ENCODE measurements at places on chromosomes 6 and 20.

DNA sequence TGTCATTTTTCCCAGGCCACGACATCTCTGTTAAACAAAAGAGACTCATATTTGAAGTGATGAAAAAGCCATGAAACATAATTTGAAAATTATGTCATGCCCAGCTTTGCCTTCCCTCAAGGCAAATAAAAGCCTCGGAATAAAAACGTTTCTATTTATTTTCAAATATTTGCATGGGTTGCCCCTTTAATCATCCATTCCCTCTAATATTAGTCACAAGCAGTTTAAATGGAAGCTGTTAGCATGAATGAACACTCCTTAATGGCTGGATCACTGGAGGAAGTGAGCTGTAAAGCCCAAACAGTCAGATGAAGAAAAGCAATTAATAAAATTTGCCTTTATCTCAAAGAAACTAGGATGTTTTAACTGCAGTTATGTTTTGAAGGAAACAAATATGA lies 69.3 kb upstream of the STMND1 start:
- no peak for DNase-seq

GRCh38 chr20:33262658-33263065 lies 20.4 kb upstream of the BPIFB1 start:
- no peak for DNase-seq

DNA sequence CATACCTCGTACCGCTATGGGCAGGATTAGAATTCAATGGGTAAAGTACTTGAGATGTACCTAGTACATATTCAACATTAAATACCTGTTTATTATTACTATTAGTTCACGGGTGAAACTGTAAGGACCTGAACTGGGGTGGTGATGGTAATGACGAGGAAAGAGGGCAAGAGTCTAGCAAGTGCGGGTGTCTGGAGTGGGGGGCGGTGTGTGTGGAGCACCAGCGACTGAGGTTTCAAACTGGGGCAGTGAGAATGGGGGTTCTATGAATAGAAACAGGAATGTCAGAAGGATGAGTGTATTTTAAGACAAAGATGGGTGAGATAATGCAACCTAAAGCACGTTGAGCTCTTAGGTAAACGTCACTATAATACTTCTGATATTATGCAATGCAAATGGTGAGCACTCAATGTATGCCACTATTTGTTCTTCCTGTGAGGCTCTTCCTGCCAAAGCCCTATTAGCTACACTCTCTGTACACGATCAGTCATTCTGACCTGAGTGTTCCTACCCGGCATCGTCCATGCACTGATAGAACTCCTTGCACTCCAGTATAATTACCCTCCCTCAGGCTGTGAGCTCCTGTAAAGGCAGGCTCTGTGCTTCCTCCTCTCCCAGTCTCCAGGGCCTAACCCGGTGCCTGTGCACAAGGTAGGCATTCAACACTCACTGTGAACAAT lies 55.0 kb downstream of the ALDH5A1 start:
- no peak for DNase-seq

GRCh38 chr20:23138682-23139081 lies 52.6 kb upstream of the CD93 start:
- no peak for DNase-seq

DNA sequence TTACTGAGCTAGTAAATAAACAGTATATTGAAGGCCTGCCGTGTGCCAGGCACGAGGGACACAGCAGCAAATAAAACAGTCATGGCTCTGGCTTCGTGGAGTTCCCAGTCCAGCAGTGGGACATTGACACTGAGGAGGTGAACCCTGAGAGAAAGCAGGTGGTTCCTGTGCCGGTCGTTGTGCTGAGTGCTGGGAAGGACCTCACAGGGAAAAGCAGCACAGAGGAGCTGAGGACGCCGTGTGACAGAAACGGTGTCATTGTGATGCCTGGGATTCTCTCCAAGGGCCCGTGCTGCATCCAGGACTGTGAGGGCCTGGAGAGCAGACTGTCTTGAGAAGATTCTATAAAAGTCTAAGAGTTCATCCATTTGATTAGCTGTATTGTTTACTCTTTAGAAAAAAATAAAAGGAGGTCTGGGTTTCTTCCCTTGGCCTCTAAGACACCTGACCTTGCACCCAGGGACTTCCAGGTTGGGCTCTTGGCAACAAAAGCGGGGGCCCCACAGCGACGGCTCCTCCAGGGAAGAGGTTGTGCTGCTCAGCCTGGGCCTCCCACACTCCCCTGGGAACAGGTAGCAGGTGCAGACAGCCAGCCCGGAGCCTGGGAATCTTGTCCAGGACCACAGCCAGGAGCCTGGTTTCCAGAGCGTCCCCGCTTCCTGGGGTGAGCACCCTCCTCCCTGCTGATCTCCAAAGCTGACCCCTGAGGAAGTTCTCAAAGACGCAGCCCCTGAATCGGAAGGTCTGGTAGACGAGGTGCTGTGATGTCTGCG lies 251.2 kb upstream of the PMEPA1 start:
- no peak for DNase-seq

DNA sequence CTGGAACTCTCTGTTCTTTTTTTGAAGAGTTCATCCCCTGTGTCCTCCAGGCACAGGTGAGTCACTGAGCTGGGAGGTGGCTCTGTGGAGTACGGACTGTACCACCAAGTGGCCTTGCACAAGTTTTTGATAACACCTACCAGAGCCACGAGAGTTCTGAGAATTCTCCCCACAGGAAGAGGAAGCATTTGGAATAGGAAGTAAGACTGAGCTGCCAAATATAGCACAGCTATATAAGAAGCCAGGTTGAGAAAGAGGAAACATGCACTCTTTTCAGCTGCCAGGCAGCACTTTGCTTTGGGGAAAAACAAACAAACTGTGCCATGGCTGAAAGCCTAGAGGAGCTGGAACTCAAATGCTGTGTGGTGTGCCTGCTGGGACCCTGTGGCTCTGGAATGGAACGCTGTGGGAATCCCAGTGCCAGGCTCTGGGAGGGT lies 70.8 kb upstream of the RIPOR2 start:
- no peak for DNase-seq

GRCh38 chr6:167549213-167549612 lies 224.3 kb downstream of the TTLL2 start:
- no peak for DNase-seq

DNA sequence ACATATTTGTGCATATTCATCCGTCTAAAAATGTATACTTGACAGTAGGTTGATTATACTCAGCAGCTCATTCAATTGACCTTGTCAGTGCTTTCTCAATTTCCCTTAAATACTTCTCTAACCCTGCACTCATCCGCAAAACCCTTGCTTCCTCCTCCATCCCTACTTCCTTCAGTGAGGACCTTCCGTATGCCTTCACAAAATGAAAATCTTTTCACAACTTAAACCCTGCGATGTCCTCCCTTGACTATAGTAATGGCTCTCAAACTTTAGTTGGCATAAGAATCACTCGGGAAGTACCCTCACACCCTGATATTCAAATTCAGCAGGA lies 5.2 kb downstream of the MBOAT1 start:
- DNase-seq: no peak

DNA sequence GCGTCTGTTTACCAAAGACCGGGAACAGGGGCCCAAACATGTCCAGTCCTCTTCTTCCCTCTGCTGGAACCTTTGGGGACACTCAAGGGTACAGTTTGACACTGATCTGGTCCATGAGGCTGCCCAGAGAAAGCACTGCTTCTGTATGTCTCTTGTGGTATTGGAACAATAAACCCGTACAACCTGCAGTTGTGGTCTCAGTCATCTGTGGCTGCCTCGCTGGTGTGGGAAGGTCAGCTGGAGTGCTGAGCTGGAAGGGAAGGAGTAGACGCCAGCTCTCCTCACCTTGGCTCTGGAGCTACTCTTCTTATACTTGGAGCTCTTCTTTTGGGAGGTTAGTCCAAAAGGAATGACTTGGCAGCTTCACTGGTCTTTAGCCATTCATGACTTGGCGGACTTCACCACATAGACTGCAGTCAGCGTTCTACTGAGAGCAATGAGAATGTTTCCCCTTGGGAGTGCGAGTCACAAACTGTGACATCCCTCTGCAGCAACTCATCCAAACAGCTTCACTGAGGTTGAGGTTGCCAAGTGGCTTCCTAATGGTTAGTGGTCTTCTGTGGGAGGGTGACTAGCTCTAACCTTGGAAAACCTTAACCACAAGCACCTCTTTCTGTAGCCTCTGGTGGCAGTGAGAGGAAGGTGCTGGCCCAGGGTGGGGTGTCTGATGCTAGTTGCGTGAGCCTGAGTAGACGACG lies 81.2 kb downstream of the ASXL1 start:
- peak; percentile 73 for DNase-seq

DNA sequence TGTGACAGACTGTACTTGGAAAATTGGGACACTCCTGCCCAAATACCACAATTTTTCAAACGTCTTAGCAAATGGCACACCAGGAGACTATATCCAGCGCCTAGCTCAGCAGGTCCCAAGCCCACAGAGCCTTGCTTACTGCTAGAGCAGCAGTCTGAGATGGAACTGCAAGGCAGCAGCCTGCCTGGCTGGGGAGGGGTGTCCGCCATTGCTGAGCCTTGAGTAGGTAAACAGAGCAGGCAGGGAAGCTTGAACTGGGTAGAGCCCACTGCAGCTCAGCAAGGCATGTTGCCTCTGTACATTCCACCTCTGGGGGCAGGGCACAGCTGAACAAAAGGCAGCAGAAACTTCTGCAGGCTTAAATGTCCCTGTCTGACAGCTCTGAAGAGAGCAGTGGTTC lies 1003.3 kb upstream of the MAP3K7 start:
- no peak for DNase-seq

DNA sequence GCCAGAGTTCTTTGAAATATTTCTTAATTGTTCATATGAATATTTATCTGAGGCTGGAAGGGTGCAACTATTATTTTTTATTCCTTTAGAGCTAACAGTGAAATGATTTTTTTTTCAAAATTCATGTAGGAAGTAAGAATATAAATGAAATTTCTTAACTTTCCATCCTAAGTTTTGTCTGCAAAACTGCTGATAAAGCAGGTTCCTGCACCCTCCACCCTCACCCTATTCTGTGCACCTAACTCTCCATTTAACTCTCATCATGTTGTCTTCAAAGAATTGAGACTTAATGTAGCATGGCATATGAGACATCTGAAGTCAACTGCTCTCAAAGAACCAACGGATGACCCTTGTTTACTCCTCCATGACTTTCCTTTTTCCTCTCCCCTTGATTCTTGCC lies 23.5 kb upstream of the MANEA start:
- DNase-seq: no peak

GRCh38 chr20:33490934-33491656 lies 1.2 kb downstream of the CBFA2T2 start:
- no peak for DNase-seq

DNA sequence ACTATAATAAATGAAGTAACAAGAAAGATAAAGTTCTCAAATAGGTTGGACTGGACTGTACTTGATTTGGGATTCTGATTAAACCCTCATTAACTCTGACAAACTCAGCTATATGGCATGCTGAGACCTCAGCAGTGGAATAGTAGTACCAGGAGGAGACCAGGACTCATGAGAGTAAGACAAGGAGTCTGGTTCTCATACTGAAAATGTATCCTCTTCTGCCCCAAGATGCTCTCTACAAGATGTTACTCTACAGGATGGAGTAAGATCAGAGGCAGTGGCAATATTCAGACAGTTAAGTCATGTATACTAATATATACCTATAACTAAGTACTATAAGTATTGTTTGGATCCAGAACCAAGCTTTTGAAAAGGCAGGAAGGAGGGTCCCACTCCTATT lies 31.9 kb upstream of the SYNCRIP start:
- no peak for DNase-seq

DNA sequence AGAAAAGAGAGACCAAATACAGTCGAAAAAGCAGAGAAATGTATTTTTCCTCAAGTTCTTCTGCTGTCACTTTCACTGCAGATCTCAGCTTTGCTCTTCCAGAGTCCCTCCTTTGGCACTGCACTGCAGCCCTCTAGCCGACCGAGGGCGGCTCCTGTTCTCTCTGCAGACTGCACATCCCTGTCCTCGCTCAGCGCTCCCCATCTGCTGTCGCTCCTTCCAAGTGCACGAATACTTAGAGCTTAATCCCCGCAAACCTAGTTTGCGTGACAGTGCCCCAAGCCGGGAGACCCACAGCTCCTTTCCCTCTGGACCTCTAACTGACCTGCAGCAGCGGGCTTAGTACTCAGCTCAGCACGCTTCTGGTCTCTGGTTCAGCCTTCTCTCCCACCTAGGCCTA lies 15.2 kb downstream of the RPP21 start:
- DNase-seq: no peak

DNA sequence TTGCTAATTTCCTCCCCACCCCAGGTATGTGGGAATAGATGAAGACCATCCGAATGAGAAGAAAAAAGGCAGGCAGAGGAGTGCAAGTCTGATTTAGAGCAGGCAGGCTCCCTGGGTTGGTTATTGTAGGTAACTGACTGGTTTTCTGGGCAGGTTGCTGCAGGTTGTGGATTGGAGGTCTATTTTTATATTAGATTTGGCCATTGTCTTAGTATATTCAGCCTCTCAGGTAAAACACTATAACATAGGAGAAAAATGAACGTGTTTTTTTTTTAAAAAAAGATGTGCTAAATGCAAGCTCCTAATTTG lies 492 bp upstream of the TBC1D7 start:
- no peak for DNase-seq

DNA sequence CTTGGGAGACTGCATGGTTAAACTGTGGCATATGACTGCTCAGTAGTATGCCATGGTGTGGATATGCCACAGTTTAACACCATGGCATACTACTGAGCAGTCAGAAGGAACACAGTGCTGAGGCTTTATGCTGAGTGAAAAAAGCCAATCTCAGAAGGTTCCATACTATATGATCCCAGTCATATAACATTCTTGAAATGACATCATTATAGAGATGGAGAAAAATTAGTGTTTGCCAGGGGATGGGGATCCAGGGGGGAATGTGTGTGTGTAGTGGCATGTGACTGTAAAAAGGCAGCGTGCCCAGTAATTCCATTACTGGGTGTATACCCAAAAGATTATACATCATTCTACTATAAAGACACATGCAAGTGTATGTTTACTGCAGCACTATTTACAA lies 85.8 kb downstream of the FOXF2 start:
- no peak for DNase-seq

- no peak for DNase-seq
Observed at GRCh38 chr20:63484651-63485403, 12.4 kb upstream of the KCNQ2 start.

DNA sequence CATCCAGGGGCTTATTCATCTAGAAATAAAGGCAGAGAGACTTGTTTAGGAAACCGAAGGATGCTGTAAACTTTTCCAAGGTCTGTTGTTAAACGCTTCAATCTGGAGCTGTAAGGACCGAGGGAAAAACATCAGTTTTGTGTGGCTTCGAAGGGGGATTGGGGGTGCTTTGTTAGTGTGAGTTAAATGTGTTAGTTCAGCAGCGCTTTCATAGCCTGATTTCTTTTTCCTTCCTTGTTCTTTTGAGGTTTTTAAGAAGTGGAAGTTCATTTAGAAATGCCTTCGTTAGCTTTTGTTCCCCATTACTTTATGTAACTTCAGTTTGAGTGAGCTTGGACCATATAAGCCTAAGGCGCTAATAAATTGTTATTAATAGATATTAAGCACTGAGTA lies 1.5 kb downstream of the ANKS1A start:
- DNase-seq: no peak
